NCI-H1417 treated with DMSO at 0.1 percent for 48 hours (cell line): ENCODE measurements at places on chromosomes 5 and 9.

- DNase-seq = peak; percentile 64
Measured at GRCh38 chr5:36876965-36877666, 547 bp downstream of the NIPBL start.

DNA sequence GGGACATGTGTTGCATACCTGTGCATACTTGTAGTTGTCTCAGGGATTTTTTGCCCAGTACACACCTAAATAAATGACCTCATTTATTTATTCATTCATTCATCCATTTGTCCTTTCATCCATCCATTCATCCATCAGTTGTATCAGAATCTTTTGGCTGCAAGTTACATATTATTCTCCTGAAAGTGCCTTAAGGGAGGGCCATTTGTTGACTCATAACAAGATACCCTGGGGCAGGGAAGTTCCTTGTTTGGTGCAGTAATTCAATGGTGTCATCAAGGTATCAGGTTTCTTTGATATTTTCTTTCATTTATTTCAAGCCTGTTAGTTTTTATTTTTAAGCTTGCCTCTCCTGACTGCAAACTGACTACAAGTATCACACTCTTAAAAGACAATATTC lies 597.9 kb upstream of the TLE4 start:
- DNase-seq = no peak

- no peak for DNase-seq
Measured at GRCh38 chr5:9653811-9654210, 23.7 kb upstream of the TAS2R1 start.

- DNase-seq = no peak
Measured at GRCh38 chr5:159182691-159183090, 26.7 kb downstream of the RNF145 start.

GRCh38 chr5:52864884-52865283 lies 77.2 kb downstream of the ITGA1 start:
- no peak for DNase-seq

DNA sequence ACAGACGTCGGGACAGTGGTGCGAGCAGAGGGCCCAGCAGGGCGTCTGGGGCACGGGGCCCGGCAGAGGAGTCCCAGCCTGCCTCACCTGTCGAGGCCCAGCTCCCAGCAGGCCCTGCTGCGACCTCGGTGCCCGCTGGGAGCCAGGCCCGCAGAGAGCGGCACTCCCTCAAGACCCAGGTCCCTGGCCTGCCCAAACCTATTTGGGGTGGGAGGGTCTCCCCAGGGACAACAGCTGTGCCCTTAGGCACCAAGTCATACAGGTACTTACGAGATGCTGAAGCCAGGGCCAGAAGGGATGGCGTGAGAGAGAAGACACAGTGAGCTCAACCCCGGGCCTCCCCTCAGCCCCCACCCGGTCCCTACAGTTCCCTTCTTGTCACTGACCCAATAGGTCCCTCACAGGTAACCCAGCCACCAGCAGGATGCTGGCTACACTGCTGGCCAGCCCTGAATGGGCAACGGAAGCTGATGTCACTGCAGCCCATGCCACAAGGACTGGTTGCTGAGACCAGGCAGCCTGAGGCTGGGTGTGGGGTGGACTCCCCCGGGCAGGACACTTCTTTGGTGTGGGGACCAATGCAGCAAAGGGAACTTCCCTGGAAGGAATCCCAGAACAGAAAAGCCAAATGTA lies 3.7 kb downstream of the NSMF start:
- DNase-seq = no peak

- DNase-seq = no peak
Measured at GRCh38 chr5:35647712-35648111, 30.0 kb downstream of the SPEF2 start.

- no peak for DNase-seq
Measured at GRCh38 chr5:61256474-61256873, 75.6 kb upstream of the ZSWIM6 start.

- DNase-seq = no peak
Measured at GRCh38 chr5:64900618-64901017, 131.9 kb downstream of the CWC27 start.

DNA sequence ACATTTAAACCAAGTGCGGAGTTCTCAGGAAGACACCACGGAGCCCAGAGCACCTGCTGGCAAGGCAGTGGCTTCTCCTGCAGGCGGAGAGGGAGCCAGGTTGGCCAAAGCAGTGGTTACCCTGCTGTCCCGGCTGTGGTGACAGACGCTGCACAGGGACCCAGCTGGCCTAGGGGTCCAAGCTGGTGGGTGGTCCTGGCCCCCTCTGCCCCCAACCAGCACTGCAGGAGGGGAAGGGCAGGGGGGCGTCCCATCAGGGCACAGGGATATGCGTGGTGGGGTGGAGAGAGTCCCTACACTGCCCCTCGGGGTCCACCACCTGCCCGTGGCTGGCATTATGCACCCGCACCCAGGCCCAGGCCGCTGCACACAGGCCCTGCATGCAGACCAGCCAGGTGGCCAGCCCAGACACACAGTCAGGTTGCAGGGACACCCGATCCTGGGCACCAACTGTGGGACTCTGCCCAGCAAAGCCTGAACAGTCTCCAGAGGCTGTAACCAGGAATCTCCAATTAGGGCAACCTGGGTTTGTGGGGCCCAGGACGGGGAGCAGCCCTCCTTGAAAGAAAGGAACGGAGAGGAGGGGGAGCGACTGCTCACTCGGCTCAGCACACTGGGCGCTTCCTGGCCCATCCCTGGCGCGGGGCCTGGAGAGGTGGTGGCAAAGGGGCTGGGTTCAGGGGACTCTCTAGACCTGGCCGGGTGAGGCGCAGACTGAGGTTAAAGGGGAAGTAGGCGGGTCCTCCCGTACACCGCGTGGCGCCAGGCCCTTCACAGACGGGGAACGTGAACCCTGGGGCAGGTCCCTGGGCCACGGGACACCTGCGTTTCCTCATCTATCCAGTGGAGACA lies 46.3 kb downstream of the NACC2 start:
- DNase-seq = no peak

- DNase-seq = no peak
Measured at GRCh38 chr5:107508097-107508496, 162.6 kb downstream of the EFNA5 start.

DNA sequence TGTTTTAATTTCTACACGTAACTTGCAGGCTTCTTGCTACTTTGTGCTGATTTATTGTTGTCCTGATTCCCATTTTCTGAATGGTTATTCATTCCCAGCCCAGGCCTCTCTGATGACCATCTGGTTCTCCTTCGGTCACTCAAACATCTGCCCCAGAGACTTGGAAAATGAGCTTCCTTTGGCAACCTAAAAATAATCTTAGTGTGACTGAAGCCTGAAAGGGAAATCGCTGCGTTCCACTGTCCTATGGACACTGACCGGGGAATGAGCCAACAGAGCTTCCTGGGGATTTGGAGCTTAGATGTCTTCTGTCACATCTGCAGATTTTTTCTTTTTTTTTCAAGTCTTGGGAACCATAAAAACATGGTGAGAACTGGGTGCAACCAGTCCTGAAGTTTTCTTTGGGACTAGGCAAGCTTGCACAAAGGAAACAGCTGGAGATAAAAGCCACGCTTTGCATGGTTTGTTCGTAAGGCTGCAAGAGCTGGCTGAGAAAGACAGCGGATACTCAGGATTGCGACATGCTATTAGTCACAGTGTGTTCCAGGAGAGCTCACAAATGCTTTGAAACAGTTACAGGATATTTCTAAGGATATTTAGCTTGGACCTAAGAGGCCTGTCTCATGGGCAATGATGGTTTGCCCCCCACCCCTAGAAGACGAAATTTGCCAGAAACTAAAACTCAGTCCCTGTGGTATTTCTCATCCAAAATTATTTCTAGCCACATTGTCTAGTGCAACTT lies 146.2 kb downstream of the GOLPH3 start:
- no peak for DNase-seq

- DNase-seq = no peak
Measured at GRCh38 chr9:108812396-108813025, 43.3 kb downstream of the ACTL7B start.

DNA sequence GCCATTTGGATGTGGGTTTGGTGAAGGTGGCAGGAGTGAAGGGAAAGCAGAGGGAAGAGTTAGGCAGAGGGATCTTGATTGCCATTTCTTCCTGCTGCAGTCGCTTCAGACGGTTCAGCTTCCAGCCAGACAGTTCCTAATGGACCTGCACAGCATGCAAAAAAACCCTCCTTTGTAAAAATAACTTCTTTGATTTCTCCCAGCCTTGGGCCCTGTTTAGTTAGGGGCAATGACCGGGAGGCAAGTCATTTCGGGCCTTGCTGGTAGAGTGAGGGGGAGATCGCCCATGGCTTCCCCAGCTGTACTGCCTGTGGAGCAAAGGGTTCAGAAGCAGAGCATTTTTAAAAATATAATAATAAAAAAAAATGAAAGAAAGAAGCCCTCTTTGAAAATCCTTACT lies 67.2 kb upstream of the TLE1 start:
- DNase-seq = no peak

- no peak for DNase-seq
Measured at GRCh38 chr5:98424681-98425450, 348.6 kb upstream of the RGMB start.

DNA sequence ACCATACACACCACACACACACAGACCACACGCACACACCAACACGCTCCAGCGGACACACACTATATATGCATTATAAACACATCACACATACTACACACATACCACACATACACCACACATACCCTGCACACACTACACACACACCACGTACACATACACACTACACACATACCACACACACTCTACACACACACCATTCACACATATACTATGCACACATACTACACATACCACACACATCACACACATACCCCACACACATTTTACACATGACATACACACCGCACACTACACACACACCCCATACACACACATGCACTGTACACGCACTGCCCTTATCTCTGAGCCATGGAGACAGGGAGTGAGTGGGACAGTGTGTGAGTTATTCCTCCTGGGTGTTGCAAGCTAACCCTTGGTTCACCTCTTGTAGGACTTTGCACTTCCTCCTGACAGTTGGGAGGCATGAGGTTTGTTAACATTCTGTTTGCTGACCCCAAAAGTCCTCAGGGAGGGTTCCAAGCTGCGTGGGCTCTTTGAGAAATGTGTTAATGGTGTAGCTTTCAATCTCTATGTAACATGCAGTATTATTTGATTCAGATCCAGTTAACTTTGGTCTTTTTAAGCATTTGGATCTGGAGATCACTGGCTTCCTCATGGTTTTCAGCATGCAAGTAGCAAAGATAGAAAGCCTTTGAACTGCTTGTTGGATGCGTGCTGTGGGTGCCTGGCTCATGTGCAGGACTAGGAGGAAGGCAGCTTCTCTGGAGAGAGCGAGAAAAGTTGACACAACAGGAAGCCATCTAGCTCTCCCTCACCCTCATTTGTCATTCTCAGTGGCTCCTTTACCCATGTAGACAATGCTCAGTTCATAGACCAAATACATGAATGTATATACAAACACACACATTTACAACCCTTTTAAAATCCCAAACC lies 13.7 kb downstream of the IL31RA start:
- DNase-seq = no peak

DNA sequence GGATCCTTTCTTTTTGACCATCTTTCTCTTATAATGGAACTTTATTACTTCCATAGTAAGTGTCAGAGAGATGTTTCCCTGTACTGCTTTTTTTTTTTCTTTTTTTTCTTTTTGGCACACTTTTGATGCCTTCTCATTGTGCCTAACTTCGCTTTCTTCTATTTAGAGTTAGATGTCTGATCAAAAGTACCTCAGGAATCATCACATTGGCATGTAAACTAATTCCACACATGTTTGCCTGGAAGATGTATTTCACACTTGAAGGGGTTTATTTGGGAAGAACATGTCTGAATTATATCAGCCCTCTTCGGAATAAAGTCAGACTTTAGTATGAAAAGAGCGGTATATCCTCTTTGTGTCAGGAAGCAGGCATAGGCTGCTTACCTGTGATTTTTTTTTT lies 35.1 kb downstream of the SMARCA2 start:
- DNase-seq = no peak

GRCh38 chr9:128558431-128559310 lies 6.3 kb downstream of the SPTAN1 start:
- no peak for DNase-seq

DNA sequence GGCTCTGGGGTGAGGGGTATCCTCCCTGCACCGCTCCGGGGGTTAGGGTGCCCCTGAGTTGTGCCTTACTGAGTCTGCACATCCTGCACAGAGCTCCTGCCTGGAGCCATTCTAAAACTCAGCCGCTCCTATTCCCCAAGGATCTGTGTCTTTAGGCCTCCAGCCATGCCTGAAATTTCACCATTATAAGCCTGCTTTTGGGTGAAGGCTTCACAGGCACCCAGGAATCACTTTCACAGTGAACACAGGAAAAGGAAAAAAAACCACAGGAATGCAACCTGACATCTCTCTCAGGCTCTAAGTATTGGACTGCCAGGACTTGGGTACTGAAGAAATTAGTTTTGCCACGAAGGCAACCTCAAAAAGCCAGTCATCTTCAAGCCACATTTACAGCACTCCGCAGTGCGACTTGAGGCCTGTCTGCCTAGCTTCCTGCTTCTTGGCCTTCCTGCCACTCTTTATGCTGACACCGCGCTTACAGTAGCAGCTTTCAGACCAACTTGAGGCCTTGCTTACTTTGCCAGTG lies 30.9 kb downstream of the GALNT10 start:
- DNase-seq = no peak

DNA sequence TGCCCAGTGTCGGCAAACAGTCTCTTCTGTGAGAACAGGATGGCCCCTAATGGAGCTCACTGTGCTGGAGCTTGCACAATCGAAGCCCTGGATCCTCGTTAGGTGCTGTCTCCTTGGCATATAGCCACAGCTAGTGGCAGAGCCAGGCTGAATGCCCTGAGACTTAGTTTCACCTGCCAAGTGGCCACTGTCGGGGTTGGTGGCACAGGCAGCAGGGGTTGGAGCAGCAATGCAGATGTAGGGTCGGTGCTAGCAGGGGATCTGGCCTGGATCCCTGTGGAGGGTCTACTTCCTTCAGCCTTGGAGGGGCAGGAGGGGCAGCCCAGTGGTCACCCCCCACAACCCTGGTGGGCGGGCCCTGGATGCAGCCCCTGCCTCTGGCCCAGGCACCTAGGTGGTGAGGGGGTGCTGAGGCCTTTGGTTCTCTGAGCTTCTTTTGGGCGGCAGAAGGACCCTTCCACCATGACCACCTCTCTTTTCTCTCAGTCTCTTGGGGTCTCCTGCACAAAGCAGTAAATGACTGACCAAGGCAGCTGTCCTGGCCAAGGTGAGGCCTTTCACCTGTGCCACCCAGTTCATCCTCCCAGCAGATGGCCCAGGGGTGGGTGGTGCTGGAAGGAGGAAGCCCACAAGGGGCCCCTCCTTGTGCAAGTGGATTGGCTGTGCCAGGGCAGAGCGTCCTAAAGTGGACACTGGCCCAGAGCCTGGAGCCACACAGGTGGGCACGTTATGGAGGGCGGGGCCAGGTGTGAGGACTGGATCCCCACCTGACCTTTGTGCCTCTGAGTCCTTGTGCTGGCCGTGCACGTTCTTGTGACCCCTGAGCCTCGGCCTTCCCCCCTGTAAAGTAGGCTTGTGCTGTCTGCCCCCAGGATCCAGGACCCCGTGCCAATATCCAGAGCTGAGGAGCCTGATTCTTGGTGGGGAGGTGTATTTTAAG lies 44.8 kb downstream of the PHF2 start:
- DNase-seq = no peak

DNA sequence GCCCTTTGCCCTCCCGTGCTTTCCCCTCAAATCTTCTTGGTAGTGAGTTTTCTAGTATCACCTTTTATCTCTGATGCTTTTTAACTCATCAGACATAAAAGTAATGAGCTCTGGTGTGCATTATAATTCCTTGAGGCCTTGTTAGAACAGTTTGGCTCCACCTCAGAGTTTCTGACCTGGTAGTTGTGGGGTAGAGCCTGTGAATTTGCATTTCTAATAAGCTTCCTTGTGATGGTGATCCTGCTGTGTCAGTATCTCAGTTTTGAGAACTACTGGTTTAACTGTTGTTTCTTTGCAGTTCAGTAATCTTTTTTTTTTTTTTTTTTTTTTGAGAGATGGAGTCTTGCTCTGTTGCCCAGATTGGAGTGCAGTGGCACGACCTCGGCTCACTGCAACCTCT lies 31.1 kb downstream of the UBE2D2 start:
- DNase-seq = no peak
